ENCODE measurements at places on chromosomes 6 and 20.

DNA sequence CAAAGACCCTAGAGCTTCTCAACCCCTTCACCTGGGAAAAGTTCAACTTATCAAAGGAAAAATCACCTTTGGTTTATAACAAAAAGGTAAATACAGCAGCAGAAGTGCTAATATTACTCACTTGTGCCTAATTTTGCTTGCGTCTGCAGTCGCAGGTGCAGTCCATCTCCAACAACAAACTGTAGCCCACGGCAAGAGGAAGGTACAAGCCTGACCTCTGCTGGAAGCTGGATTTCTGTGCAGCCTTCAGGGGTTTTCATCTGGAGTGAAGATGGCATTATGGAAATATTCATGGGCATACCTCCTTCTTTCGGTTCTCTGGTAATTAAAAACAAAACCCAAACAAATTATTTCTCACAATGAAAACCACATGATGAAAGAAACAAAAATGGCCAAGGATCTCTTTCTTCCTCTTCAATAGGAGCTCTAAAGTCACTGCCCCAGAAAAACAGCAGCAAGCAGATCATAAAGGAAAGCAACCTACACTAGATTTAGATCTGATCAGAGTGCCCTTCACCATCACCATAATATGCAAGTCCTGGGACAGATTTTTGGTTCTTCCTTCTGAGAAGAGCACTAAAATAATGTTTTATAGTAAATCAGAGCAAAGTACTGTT is 7.8 kb downstream of the UBE3D start:
- DNase-seq, result peak; percentile 10

DNA sequence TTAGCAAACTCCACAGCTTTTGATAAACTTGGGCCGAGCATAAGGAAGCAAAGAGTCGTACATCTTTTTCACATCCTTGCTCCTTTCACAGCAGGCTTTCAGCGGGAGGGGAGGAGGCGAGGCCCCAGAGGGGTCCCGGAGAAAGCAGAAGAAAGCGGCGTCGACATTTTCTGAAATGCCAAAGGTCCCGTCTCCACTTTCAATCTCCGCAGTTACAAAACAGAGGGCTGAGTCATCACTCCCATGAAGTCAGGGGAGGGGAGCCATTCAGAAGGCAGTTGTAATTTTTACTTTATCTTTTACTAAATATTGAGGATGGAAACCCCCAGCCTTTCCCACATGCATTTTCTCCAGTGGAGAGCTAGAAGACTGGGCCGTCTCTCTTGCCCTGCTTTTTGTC is 174.2 kb upstream of the THBS2 start:
- no peak for DNase-seq

DNA sequence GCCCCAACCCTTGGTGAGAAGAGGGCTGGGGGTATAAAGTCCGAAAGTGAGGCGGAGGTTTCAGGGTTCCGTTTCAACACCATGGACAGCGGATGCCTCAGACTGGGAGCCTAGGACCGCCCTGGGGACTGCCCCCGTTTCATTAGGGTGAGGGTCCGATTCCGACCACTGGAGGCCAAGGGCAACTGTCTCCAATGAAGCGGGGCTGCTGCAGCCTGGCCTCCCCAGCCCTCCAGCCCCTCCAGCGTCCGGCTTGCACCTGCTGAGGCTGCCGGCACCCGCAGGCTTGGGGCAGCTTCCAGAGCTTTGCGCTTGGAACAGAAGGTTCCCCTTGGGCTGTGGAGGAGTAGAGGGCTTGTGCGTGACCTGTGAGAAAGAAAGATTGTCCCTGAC is 39.9 kb downstream of the YTHDF1 start:
- DNase-seq, result no peak

GRCh38 chr20:53048387-53048786 is 76.2 kb downstream of the TSHZ2 start:
- no peak for DNase-seq

GRCh38 chr6:169689287-169689686 is 12.5 kb downstream of the WDR27 start:
- no peak for DNase-seq

GRCh38 chr6:111730864-111731263 is 125.2 kb upstream of the TRAF3IP2 start:
- peak; percentile 21 for DNase-seq

- no peak for DNase-seq
Observed at GRCh38 chr6:103617642-103618041, 1242.1 kb downstream of the HACE1 start.
